Upper lobe of right lung (tissue), 1 donor: ENCODE measurements at places on chromosomes 2 and 18. TPM values are rescaled to one million over a fixed set of nuclear protein-coding genes. Genes with fewer than 3 reads are reported as not detected.

DNA sequence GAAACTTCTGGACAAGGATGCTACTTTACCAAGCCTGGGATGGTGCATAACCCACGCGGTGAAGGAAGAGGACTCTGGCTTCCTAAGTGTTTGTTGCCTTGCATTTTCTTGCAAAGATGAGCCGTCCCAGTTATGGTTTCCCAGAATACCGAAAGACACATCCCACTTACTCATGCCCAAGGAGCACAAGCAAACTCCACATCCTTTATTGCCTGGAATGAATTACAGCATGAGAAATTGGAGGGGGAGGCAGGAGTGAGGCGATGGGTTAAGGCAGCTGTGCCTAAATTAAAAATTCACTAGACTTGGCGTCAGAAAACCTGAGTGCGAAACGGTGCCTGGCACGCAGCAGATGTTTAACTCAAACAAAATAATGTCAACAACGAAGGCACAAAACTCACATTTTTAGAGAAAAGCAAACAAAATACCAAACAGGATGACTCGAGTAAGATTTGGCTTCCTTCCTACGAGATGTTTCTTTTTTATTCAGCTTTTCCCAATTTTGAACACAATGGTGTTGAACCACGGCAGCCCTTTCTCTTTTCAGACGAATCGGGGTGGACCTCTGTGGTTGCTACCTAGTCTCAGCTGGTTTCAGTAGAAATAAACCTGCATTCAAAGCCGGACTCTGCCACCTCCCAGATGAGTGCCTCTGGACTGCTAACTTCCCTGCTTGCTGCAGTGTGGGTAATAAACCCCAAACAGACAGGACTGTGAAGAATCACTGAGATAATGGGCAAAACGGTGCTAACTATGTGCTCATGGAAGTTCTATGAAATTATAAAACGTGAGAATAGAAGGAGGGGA lies 100.3 kb upstream of the NCK2 start:
- no peak for DNase-seq
- no peak overlapping the region for H3K27ac ChIP-seq
- H3K4me1 ChIP-seq = peaks cover 7% of the 10 kb centered on the region
- H3K4me3 ChIP-seq = no peak overlapping the region
- no peaks in the 10 kb centered on the region for H3K27me3 ChIP-seq
- H3K36me3 ChIP-seq = no peaks in the 10 kb centered on the region

- no peak overlapping the region for H3K27ac ChIP-seq
- DNase-seq = no peak
- H3K27me3 ChIP-seq = no peaks in the 10 kb centered on the region
- H3K4me3 ChIP-seq = no peak overlapping the region
- H3K4me1 ChIP-seq = no peaks in the 10 kb centered on the region
- H3K36me3 ChIP-seq = no peaks in the 10 kb centered on the region
Measured at GRCh38 chr2:145199042-145199441, 679.1 kb upstream of the ZEB2 start.

GRCh38 chr2:112618383-112618782 lies 27.4 kb upstream of the SLC20A1 start:
- H3K4me3 ChIP-seq = no peak overlapping the region
- H3K36me3 ChIP-seq = no peaks in the 10 kb centered on the region
- H3K4me1 ChIP-seq = peaks cover 5% of the 10 kb centered on the region
- no peak overlapping the region for H3K27ac ChIP-seq

DNA sequence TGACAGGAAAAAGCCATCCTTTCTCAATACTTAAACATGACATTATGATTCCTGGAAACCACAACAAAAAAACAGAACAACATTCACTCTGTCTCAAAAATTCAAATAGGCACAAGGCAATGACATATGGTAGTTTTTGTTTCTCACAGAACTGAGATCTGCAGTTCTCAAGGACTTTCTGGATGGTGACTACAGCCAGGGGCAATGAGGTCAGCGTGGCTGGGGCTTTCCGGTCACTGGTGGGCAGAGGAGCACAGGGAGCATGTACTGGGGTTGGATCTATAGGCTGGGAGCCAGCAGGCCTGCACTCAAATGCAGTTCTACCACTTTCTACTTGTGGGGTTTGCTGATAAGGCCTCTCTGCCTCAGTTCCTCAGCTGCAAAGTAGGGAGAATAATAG lies 72.0 kb downstream of the CTAGE1 start:
- H3K4me3 ChIP-seq = no peak overlapping the region
- no peak for DNase-seq
- H3K27ac ChIP-seq = peak overlapping the region; percentile 86

DNA sequence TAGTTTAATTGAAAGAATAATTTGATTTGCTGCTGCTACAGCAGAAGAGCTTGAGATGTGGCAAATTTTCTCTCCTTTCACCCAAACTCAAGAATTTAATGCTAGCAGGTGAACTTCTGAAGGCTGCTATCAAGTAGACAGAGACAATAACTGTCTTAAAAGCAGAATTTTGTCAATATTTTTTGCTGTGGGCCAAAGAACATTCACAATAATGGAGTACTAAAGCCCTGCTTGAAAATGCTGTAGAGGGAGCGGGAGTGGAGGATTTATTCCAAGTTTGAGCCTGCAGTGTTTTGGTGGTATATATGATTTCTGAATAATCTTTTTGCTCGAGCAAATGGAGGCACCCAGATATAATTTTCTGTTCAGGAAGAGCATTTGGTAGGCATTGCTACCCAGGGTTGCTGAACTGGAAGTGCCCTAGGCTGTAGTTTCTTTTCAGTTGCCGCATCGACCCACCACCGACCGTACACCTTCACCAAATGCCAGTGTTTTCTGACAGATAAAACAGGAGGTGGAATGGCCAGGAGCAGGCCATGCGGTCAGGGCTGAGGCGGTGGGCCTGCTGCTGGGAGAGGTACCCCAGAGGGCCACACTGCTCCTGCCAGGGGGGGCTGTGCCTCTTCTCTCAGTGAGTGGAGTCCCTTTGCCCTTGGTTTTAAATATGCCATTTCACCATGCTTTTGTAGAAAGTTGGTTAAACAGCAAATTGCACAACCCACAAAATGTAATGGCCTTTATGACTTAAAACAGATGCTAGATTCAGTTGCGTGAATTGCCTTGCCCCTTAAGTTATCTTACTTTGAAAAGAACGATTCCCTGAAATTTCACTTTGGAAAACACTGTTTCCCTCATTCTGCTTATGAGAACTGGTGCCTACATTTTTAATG lies 36.4 kb downstream of the TSHZ1 start:
- peak overlapping the region; percentile 73 for H3K27ac ChIP-seq
- H3K36me3 ChIP-seq = no peaks in the 10 kb centered on the region
- H3K27me3 ChIP-seq = no peaks in the 10 kb centered on the region
- peaks cover 21% of the 10 kb centered on the region for H3K4me1 ChIP-seq
- DNase-seq = no peak

- no peaks in the 10 kb centered on the region for H3K4me1 ChIP-seq
- no peak overlapping the region for H3K27ac ChIP-seq
- H3K4me3 ChIP-seq = no peak overlapping the region
- H3K36me3 ChIP-seq = no peaks in the 10 kb centered on the region
- no peaks in the 10 kb centered on the region for H3K27me3 ChIP-seq
- no peak for DNase-seq
Measured at GRCh38 chr2:156540706-156541105, 104.5 kb downstream of the GPD2 start.

GRCh38 chr2:86790134-86790675 lies 508 bp downstream of the CD8A start:
- peaks cover 57% of the 10 kb centered on the region for H3K27me3 ChIP-seq
- H3K27ac ChIP-seq = peak overlapping the region; percentile 17
- no peak for DNase-seq
- peak overlapping the region; percentile 36 for H3K4me3 ChIP-seq

- no peak overlapping the region for H3K4me3 ChIP-seq
- DNase-seq = no peak
Measured at GRCh38 chr2:60958361-60958760, 59.2 kb upstream of the PEX13 start.

DNA sequence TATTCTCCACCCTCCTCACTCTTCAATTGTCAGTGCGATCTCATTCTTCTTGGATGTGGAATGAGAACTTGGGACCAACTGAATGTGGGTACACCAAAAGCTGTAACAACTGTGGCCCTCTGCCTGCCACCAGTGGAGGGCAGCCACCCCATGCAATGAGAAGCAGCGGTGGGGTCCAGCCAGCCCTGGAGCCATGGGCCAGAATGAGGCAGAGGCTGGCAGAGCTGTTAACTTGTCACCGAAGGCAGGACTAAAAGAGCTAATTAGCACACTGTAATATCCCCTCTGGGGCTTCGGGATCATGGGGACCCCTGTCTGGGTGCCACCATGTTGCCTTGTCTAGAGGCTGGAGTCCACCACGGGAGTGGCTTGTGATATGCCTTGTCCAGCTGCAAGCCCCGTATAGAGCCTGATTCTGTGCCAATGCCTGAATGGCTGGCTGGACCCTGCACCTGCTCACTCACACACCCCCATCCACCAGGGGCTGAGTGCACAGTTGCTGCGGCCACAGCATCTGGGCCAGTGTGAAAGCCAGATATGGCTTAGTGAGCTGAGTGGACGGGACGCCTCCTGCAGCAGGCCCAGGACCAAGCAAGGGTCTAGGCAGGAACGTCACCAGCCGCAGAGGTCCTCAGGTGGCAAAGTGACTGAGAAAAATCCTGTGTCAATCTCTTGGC lies 680.5 kb downstream of the DSC3 start:
- no peaks in the 10 kb centered on the region for H3K27me3 ChIP-seq
- H3K36me3 ChIP-seq = no peaks in the 10 kb centered on the region
- no peak for DNase-seq
- H3K4me1 ChIP-seq = no peaks in the 10 kb centered on the region

DNA sequence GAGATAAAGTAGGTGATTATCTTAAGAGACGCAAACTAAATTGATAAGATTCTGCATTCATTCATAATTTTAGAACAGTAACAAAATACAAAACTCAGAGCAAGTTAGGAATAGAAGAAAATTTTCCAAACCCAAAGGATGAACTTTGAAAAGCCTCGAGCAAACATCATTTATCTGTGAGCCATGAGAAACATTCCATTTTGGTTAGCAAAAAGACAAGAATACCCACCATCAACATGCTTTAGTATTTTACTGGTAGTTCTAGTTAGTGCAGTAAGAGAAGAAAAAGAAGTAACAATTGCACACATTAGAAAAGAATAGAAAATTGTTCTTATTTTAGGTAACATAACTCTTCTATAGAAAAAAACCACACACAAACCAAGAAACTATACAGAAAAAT lies 291.3 kb upstream of the TCF4 start:
- H3K27me3 ChIP-seq = no peaks in the 10 kb centered on the region
- peaks cover 4% of the 10 kb centered on the region for H3K4me1 ChIP-seq
- H3K27ac ChIP-seq = no peak overlapping the region

GRCh38 chr2:4827836-4828235 lies 864.3 kb upstream of the SOX11 start:
- H3K27me3 ChIP-seq = no peaks in the 10 kb centered on the region
- no peak overlapping the region for H3K27ac ChIP-seq
- no peak for DNase-seq
- H3K4me3 ChIP-seq = no peak overlapping the region
- no peaks in the 10 kb centered on the region for H3K36me3 ChIP-seq
- H3K4me1 ChIP-seq = no peaks in the 10 kb centered on the region

DNA sequence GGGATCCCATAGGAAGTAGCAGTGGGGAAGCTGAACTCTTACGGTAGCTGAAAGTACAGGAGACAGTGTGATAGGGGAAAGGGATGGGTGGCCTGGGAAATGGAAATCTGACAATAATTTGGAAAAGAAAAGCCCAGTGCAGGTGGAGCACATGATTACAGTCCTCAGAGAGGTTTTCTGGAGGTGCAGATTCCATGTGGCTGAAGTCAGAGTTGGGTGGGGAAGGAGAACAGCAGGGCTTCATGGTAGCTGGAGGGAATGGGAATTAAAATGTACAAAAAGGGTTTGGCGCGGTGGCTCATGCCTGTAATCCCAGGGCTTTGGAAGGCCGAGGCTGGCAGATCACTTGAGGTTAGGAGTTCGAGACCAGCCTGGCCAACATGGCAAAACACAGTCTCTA lies 12.2 kb downstream of the HRH4 start:
- no peaks in the 10 kb centered on the region for H3K27me3 ChIP-seq
- H3K4me3 ChIP-seq = no peak overlapping the region
- no peak overlapping the region for H3K27ac ChIP-seq
- no peaks in the 10 kb centered on the region for H3K4me1 ChIP-seq
- no peaks in the 10 kb centered on the region for H3K36me3 ChIP-seq

GRCh38 chr2:9385841-9386240 lies 37.5 kb downstream of the ITGB1BP1 start:
- DNase-seq = peak; percentile 49
- no peak overlapping the region for H3K27ac ChIP-seq
- H3K4me3 ChIP-seq = no peak overlapping the region
- H3K4me1 ChIP-seq = peaks cover 12% of the 10 kb centered on the region
- peaks cover 14% of the 10 kb centered on the region for H3K36me3 ChIP-seq

GRCh38 chr2:97745474-97746174 lies 32.2 kb downstream of the ZAP70 start:
- no peak overlapping the region for H3K4me3 ChIP-seq
- no peaks in the 10 kb centered on the region for H3K36me3 ChIP-seq
- no peak overlapping the region for H3K27ac ChIP-seq
- no peaks in the 10 kb centered on the region for H3K4me1 ChIP-seq
- no peaks in the 10 kb centered on the region for H3K27me3 ChIP-seq

- H3K4me3 ChIP-seq = no peak overlapping the region
- DNase-seq = no peak
- H3K27ac ChIP-seq = no peak overlapping the region
- H3K27me3 ChIP-seq = no peaks in the 10 kb centered on the region
Measured at GRCh38 chr2:13682540-13683272, 949.8 kb upstream of the LRATD1 start.

DNA sequence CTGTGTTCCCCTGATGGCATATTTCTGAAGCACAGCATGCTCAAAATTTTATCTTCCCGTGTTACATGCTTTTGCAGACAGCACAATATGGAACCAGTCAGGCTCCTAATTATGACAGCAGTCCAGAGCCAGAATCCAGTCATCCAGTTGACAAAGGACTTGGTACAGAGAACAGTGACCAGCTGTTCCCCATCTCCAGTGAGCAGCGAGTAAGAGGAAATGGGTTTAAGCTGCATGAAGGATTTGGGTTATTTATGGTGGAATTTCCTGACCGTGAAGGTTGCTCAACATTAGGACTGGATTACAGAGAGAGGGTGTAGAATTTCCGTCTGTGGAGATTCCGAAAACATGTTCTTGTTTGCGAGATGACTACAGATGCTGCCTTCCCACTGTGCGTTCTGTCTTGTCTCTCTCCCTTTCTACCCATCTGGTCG lies 24.4 kb downstream of the SGPP2 start:
- H3K4me3 ChIP-seq = no peak overlapping the region
- no peak overlapping the region for H3K27ac ChIP-seq
- H3K4me1 ChIP-seq = peaks cover 9% of the 10 kb centered on the region
- no peaks in the 10 kb centered on the region for H3K27me3 ChIP-seq
- DNase-seq = no peak

FAM228A gene
- 0.64 TPM for total RNA-seq

RGPD4 gene
- 0.23 TPM for total RNA-seq

TMEM169 gene
- 1.4 TPM for total RNA-seq

INHBB gene
- 12.3 TPM for total RNA-seq

NFE2L2 gene
- total RNA-seq = 105 TPM

ARHGAP25 gene
- total RNA-seq = 31.8 TPM

VWC2L gene
- total RNA-seq = not detected

CYP27C1 gene
- not detected for total RNA-seq

AMER3 gene
- not detected for total RNA-seq

FSHR gene
- total RNA-seq = not detected
